ENCODE measurements at places on chromosomes 12 and 14.

DNA sequence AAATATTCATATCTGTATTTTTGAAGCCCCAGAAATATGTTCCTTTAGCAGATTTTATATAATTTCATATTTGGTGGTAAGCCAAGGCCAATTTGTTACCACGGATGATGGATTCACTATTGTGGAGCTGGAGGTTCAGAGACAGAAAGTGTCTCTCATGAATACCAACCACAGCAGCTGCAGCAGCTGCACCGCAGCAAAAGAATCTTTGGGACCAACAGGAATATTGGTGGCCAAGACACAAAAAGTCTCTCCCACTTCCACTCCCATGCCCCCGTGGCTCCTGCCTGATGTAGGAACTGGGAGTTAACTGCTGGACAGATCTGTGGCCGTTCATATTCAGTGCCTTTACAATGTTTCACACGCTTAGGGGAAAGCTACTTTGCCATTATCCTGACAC, 155.3 kb downstream of the ADAMTS20 start:
- no peak for DNase-seq

DNA sequence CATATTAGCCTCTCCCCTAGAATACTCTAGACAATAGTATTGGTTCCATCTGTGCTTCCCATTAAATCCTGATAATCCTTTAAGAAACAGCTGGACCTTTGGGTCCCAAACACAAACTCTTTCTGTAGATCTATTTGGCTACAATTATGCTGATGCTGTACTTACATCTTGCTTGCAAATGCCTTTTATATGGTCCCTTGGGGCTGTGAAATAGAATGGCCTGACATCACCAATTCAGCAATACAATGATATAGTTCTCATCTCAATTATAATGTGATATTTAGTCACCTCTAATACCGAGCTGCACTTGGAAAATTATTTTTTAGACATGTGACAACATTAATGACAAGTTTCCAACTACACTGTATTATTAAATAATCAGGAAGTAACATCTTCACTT, 261.5 kb downstream of the SOX5 start:
- no peak for DNase-seq

DNA sequence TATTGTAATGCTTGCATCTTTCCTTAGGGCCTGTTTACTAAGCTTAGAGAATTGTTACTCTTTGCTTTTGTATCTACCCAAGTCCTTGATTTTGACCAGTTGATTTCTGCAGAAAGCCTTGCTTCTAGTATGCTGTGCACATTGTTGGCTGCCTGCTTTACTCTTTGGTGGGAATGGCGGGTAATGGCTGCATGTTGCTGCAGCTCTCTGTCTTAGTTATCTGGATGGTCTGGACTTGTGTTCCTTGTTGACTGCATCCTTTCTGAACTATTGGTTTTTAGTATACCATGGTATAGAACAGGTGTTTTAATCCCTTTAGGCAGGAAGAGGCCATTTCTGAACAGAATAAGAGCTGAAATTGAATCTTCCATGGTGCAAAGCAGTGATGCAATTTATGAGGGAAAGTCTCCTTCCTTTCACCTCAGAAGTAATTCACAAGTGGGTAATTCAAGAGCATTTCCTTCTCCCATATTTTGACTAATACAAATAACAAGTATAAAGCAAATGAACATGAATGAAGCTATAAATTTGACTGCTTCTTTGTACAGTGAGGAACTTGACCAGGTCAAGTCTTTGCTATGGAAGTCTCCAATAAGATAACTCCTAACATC, 466.4 kb downstream of the NPAS3 start:
- no peak for DNase-seq

GRCh38 chr14:32897698-32898064, 41.0 kb upstream of the NPAS3 start:
- DNase-seq: no peak

DNA sequence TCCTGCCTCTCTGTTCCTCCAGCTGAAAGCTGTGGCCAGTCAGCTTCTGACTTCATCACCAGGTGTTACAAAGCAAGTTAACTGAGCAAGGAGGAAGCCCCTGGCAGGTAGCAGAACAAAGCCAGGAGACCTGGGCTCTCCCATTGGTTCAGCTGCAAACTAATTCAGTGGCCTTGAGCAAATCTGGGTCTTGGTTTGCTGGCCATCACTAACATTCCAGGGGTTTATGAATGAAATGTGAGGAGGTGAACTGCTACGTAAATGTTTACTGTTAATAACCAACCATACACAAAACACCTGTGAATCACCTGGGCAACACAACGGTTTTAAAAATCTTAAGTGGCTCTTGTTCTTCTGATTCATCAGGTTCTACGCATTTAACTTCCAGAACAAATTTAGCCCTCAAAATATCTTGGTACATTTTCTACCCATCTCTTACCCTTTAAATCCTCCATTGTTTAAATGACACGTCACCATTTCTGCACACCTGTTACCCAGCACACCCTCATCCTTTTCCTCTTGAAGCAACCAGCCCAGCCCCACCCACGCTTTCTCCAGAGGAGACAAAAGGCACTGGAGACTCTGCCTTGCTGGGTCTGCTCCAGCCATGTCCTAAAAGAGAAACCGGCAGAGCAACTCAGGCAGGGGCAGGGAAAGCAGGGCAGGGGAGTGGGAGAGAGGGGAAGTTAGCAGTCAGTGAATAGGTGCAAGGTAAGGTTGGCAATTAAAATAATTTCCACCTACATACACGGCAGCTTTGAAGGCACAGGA, 49.3 kb upstream of the TSPAN11 start:
- no peak for DNase-seq

- DNase-seq: no peak
Measured at GRCh38 chr12:93341409-93342049, 36.2 kb upstream of the NUDT4 start.

GRCh38 chr12:89479982-89480381, 44.6 kb downstream of the GALNT4 start:
- DNase-seq: no peak

- DNase-seq: no peak
Measured at GRCh38 chr12:28057856-28058615, 85.5 kb upstream of the PTHLH start.

DNA sequence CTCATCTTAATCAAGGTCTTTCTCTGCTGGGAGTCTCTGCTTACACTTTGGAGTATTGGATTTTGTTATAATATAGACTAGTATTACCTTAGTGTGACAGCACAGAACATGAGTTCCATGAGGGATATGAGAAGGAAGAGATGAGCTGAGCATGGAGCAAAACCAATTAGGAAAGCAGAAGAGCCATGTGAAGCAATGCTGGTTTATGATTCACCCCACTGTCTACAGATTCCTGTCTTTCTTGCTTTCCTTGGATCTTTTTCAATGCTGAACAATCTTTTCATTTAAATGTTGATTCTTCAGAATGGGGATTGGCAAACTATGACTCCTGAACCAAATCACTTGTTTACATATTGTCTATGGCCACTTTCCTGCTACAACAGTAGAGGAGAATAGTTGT, 70.4 kb upstream of the KITLG start:
- DNase-seq: no peak

DNA sequence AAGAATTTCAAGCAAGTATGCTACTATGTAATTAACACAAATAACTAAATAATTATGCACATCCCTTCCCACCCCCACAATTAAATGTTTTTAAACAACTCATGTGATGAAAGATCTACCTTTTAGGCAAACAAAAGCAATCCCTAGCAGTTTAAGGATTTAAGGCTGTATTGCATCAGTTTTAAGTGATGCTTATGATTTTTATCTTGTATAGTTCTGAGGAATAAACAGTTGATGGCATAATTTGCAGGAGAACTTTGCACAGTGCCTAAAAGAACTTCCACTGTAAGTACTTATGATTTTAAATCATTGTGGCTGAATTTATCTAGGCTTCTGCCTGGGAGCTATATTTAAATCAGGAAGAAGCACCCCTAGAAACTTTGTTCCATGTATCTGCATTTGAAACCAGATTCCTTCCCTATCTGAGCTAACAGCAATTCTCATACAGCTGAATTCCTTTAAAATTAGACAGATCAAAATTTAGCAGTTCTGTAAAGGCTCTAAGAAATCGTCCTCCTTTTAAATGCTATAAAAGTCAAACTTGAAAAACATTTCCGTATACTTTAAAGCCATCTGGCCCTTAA, 388.6 kb downstream of the BCAT1 start:
- DNase-seq: no peak

DNA sequence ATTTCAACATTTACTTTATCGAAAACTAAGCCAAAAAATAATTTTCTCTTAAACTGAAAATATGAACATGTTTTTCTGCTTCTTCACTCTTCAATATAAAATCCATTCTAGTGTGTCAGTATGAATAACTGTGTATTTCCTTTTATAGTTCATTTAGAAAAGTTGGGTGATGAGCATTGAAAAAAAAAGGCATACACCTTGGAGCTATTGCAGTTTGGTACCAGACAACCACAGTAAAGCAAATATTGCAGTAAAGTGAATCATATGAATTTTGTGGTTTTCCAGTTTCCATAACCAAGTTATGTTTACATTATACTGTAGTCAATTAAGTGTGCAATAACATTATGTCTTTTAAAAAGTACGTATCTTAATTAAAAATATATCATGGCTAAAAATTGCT, 195.0 kb upstream of the FOXG1 start:
- no peak for DNase-seq

GRCh38 chr12:96136161-96136560, 58.0 kb upstream of the ELK3 start:
- DNase-seq: no peak

- DNase-seq: no peak
Measured at GRCh38 chr12:93098077-93098476, 169.0 kb upstream of the EEA1 start.

GRCh38 chr12:119208626-119209061, 29.9 kb downstream of the HSPB8 start:
- no peak for DNase-seq

- DNase-seq: no peak
Measured at GRCh38 chr12:272942-273341, 10.3 kb upstream of the SLC6A13 start.

GRCh38 chr14:104277416-104278213, 139.2 kb downstream of the KIF26A start:
- DNase-seq: peak; percentile 63

- DNase-seq: no peak
Measured at GRCh38 chr12:87981495-87981894, 47.7 kb downstream of the C12orf50 start.

DNA sequence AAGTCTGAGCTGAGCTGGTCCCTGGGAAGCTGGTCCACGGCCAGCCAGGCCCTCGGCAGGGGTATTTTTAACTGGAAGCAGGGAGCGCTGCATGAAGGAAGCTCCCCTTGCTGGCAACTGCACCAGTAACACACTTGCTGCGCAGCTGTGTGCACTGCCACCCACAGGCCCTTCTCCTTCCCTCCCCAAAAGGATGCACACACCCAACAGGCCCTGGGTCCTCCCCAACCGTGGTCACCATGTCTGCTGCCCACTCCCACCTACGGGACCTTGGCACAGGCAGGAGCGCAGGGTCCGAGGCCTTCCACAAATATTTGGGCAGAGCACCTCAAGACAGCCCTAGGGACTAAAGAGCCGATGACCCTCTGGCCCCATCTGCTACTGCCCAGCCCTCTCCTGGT, 157.0 kb upstream of the PRMT8 start:
- DNase-seq: no peak

DNA sequence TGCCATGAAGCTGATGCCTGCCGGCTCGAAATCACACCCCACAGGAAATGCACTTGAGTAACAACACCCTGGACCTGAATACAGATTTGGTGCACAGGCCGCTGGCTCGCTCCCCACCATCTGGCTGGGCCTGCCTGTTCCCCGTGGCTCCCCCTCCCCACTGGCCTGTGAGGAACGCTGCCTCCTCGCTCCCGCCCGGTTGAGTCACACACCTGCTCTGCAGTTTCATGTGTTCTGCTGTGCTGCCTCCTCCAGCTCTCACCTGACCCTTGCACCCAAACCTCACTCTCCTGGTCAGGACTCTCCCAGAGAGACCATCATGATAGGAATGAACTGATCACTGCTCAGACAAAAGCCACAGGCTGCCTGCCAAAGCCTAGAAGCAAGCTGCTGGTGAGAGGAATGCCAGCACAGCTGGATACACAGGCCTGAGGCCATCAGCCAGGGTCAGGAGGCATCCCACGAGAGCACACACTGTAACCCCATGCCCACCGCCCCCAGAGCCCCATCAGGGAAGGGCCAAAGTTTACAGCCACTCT, 3.8 kb upstream of the SIVA1 start:
- no peak for DNase-seq

DNA sequence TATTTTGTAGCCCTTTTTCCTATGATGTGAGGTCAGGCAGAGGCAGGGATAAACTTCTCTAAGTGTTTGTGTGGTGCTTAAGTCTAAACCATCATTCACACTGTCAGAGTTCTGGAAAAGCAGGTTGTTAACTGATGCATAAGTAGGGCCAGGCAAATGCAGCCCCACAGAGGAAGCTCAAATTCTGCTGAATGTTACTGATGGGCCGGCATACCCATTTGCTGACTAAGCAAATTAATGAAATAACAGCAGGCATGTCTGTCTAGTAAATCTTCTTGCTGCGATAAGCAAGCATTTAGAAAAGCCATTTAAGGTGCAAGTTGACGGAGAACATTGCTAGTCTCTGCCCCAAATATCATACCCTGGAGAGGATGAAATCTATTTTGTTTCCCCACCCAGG, 523.2 kb upstream of the CCDC196 start:
- no peak for DNase-seq

DNA sequence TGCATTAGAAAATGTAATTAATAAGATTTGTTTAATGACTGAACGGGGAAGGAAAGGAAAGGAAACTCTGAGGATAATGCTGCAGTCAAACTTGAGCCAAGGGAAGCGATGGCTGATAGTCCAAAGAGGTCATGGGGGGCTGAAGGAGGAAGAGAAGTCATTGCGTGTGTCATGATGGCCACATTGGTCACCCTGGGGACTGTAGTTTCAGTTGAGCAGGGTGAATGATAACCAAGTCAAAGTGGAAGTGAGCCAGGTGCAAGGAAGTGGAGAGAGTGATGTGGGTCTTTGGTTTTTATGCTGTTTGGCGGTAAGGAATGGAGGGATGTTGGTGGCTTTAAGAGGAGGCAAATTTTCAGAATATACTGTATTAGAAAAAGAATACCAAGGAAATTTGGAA, 21.6 kb downstream of the C12orf75 start:
- DNase-seq: no peak

DNA sequence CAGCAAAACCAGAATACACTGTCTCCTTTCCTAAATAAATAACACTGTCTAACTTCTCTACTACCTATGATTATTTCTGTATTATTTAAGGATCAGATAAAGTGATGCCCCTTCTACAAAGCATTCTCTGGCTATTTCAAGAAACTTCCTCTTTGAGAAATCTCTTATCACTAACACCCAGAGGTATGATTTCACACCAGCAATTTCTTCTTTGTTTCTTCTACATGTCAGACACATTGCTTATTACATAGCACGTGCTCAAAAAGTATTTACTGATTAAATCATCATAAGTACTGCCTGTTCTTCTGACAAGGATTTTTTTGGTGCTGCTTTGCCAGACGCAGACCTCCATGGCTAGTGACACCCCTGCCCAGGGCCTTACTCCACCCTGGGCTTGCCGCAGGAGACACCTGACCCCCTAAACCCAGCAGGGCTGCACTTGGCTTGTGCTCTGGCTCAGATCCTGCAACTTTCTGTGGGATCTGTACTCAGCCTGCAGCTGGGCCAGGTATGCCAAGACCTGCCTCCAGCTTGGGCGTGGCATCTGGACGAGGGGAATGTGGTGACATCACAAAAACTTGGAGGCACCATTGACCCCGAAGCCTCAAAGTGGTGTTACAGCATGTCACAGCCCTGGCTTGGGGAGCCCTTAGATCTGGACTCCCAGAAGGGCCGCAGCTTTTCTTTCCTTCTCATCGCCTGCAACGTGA, 15.4 kb upstream of the HIGD1C start:
- DNase-seq: no peak

GRCh38 chr14:47278233-47278842, 397.1 kb downstream of the MDGA2 start:
- DNase-seq: peak; percentile 67

Measured in type B pancreatic cell (in vitro differentiated cells).